ENCODE measurements at places on chromosomes 4 and X.

DNA sequence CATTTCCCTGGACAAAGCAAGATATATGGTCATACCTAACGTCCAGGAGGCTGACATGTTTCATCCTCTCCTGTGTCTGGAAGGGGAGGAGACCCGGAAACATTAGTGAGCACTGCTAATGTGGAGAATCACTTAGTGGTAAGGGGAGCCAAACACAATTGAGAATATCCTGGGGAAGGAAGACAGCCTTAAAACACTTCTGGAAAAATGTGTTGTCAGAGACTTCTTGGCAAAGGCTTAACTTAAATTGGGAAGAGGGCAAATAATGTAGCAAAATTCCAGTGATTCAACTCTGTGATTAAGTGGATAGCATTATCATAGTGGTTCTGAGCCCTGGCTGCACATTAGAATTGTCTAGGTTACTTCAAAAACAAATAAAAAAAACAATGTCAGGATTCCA lies 39.5 kb downstream of the SPARCL1 start:
- DNase-seq = no peak

DNA sequence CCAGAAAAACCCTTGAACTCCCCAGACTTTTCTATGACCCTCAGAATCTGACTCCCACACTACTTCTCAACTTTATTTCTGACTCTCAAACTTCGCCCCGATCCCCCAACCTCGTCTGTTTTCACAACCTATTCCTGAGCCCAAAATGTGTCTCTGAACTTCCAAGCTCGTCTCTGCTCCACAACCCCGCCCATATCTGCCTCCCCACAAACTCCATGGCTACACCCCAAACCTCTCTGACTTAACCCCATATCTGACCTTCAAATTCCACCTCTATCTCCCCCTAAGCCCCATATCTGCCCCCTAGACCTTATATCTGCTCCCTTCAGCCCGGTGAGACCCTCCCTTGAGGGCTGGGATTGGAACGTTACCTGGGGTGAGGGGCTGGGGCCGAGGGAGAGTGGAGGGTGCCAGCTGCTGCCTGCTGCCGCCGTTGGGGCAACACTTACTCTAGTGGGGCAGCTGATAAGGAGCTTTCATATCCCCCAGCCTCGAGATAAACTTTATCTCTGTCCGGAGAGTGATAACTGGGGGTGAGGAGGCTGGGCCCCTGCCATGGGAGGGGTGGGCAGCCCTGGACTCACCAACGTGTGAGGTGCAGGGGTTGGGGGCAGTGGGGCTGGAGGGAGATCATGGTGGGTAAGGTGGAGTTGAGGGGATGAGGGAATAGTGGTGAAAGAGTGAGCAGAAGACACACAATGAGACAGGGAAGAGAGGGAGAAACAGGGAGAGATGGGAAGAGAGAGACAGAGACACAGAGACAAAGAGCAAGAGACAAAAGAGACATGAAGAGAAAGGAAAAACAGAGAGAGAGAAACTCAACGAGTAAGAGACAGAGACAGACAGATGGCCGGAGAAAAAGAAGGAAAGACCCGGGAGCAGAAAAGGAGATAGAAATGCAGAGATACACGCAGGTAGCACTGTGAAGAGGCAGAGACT lies 1.4 kb downstream of the GATA1 start:
- DNase-seq = no peak

- DNase-seq = no peak
Measured at GRCh38 chr4:67608027-67608426, 49.5 kb downstream of the STAP1 start.

DNA sequence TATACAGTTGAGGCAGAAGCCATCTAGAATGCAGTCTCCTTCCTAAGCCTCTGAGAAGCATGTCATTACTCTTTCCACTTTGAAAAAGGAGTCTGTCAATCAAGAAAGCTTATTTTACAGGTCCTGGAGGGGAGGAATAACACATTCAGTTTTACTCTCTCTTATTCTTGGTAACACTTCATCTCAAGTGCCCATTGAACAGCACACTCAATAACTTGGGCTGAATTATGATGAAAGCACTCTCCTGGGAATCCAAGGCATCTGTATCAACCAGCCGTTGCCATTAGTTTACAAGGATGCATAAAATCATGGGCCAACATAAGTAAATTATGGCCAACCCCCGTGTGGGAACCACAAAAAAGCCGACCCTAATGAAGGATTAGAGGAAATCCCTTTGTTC lies 282.4 kb downstream of the C4orf33 start:
- DNase-seq = no peak

DNA sequence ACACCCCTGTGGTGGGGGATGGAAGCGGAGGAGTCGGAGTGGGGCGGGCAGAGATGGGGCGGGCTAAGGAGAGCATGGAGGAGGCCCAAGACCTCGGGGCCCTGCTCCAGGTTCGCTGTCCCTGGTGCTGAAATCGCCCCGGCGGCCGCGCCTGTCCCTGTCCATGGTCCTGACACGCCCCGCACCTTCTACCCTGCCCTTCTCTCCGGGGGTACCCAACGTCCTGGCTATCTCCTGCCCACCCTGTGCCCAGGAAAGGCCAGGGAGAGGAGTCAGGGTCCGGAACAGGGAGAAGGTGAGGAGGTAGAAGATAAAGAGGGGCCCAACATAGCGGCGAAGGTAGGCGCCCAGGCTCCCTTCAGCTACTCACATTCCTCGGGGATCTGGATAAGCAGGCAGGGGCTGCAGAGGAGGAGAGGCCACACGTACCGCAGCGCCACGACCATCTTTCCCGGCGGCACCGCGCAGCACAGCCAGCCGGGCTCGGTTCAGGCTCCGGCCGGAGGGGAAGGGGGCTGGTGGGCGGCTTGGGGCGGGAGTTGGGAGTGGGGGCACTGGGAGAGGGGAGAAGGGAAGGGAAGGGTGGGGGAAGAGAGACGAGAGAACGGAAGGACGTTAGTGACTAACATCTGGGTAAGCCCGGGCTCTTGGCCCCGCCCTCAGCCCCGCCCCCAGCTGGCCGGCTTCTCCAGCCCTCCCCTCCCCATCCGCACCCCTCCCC lies 10.4 kb downstream of the L1CAM start:
- DNase-seq = peak; percentile 46

- DNase-seq = no peak
Measured at GRCh38 chr4:134089885-134090284, 111.7 kb downstream of the PABPC4L start.

GRCh38 chr4:183257808-183258207 lies 62.3 kb downstream of the CLDN22 start:
- no peak for DNase-seq

- DNase-seq = no peak
Measured at GRCh38 chr4:1517592-1518411, 111.6 kb upstream of the NKX1-1 start.

Data from stimulated activated CD4-positive, alpha-beta T cell treated with anti-CD3 and anti-CD28 coated beads, Interleukin-1b, Interleukin-23, amount 100 ng/mL, for 48 hours (primary cell).